H54 (cell line): ENCODE measurements at places on chromosomes 2 and 18.

- no peak for DNase-seq
Observed at GRCh38 chr2:60383401-60384143, 169.9 kb downstream of the BCL11A start.

- DNase-seq, result no peak
Observed at GRCh38 chr2:45899926-45900325, 248.5 kb downstream of the PRKCE start.

GRCh38 chr2:223852281-223852795 lies 15.0 kb upstream of the AP1S3 start:
- DNase-seq, result no peak

DNA sequence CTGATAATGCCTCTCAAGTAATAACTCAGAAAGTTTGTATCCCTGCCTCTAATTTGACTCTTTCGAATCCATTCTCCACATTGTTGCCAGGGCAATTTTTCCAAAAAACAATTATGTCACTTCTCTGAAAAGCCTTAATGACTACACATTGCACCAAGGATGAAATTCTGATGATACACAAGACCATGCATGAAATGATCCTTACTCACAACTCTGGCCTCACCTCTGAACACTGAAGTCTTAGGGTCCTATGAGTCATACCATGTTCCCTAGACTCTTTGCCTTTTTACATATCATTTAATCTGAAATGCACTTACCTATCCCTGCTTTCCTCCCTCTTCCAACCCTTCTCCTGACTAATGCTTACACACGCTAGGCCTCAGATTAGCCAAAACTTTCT lies 51.0 kb downstream of the WDPCP start:
- DNase-seq, result peak; percentile 1

DNA sequence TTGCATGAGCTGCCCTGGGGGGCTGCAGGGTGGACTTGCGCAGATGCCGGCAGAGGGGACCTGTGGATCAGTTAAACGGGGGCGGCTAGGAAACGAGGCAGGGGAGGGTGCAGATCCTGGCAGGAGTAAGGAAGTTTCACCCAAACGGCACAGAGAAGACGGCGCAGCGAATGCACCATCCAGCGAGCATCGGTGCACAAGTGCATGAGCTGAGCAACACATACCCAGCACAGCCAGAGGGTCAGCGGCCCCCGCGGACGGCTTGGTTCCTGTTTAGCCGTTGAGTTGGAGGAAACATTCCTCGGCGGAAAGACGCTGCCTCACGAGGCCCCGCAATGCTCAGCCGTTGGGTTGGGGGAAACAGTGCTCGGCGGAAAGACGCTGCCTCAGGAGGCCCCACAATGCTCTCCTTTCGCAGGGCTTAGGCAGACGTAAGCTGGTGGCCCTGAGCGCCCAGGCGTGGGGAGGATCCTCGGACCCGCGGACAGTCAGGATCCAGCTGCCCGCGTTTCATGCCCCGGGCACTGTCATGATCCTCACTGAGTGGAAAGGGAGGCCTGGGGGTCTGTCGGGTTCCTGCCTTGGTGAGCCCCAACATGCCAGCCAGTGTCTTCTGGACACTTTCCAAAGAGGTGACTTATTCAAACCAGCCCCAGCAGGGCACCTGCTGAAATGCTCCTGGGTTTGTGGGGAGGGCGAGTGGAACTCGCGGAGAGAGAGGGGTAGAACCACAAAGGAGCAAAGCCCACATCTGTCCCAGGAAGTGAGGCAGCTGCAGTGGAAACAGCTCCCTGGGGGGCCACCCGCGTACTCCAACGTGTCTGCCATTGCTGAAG lies 86.3 kb downstream of the NDUFA10 start:
- DNase-seq, result no peak

GRCh38 chr2:44285174-44285573 lies 9.9 kb downstream of the SLC3A1 start:
- DNase-seq, result no peak

- DNase-seq, result no peak
Observed at GRCh38 chr2:147910990-147911473, 66.2 kb downstream of the ACVR2A start.

- no peak for DNase-seq
Observed at GRCh38 chr18:59661891-59662701, 35.1 kb downstream of the CCBE1 start.

- DNase-seq, result no peak
Observed at GRCh38 chr2:46549166-46549844, 69.9 kb downstream of the TMEM247 start.

GRCh38 chr2:207051385-207051965 lies 112.2 kb downstream of the CPO start:
- no peak for DNase-seq

- no peak for DNase-seq
Observed at GRCh38 chr2:204692790-204693189, 147.5 kb downstream of the PARD3B start.

GRCh38 chr2:36967236-36967876 lies 1.0 kb upstream of the STRN start:
- no peak for DNase-seq

GRCh38 chr18:76209597-76209996 lies 285.4 kb downstream of the ZNF516 start:
- no peak for DNase-seq

- no peak for DNase-seq
Observed at GRCh38 chr2:3597567-3597966, 2.7 kb downstream of the COLEC11 start.

DNA sequence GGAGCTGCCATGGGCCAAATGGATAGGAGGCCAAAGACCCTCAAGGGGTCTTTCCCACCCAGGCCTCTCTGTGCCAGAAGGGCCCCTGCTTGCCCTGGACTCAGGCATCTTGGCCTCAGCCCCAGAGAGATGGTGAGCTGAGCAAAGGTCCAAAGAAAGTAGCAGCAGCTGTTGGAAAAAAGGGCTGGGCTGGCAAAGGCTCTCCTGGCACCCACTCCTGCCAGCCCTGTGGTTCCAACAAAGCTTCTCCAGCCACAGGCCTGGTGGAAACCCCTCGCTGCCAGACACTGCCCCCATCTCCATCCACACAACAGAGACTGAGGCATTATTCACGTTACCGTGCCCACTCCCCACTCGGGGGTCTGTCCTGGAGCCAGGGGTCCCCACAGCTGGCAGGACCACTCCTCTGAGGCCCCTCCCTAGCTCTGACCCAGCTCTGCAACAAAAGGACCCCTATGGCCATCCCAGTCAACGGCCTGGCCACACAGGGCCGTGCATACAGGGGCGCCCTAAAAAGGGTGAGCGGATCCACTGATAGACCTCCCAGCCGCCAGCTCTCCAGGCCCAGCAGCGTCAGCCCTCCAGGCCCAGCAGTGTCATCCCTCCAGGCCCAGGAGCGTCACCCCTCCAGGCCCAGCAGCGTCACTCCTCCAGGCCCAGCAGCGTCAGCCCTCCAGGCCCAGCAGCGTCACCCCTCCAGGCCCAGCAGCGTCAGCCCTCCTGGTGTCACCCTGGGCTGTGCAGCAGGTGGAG lies 10.1 kb downstream of the BIN1 start:
- DNase-seq, result no peak

GRCh38 chr2:47309952-47310800 lies 92.8 kb upstream of the MSH2 start:
- no peak for DNase-seq
